Spinal cord (tissue), 10 donors: ENCODE measurements at places on chromosomes 12 and 14.
A peak's percentile ranks its signal among the peaks of the same experiment; 100 is the strongest.

- no peak for DNase-seq
Measured at GRCh38 chr12:86186449-86186848, 69.7 kb downstream of the MGAT4C start.

- DNase-seq = no peak
Measured at GRCh38 chr14:91119556-91120311, 5.9 kb downstream of the DGLUCY start.

DNA sequence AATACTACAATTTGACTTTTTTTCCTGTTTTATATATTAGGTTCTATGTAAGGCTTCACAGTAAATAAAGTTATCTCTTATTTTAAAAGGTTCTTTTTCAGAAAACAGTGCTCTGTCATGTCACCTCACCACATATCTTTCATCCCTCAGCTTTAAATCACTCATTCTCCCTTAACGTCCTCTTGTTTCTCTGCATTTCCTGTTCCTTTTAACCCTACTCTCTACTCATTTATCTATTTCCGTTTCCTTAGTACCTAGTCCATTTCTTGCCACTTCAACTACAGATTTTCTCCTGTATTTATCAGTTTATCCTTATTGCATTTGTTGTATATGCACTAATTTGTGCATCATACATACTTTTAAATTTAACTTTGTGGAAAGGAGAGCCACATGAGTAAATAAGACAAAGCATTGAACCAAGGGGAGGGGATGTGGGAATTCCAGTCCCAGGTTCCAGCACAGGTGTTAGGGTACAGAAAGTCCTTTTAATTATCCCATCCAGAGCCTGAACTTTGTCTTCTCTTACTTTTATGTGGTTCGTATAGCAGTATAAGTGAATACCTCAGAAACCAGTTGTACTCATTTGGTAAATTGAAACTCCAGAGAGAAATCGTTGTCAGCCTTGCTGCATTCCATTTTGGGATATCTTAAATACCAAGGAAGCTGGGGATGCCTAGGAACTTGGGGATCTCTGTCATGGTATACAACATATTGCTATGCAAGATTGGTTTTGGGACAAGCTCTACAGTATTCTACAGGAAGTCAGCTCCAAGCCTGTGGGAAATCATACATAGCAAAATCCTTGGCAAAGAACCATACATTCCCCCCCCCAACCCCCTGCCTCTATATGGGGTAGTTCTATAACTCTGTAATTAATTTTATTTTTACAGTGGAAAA, 120.5 kb downstream of the DIP2B start:
- no peak for DNase-seq

- DNase-seq = peak; percentile 85
Measured at GRCh38 chr14:67941456-67942018, 122.0 kb downstream of the RAD51B start.

DNA sequence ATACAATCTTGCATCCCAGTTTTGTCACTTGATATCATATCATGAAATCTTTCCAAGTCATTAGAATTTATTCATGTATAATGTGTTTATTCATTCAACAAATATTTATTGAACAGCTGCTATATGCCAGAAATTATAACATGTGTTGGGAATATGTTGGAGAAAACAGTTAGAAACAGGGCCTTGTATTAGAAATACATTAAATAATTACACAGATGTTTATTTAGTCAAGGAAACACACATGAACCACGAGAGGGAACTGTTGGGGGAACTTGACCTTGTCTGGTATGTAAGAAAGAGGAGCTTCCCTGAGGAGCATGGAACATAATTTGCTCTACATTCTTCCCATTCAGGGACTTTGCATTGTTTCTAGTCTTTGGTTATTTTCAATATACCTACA, 191.7 kb upstream of the FRMD6 start:
- DNase-seq = no peak

DNA sequence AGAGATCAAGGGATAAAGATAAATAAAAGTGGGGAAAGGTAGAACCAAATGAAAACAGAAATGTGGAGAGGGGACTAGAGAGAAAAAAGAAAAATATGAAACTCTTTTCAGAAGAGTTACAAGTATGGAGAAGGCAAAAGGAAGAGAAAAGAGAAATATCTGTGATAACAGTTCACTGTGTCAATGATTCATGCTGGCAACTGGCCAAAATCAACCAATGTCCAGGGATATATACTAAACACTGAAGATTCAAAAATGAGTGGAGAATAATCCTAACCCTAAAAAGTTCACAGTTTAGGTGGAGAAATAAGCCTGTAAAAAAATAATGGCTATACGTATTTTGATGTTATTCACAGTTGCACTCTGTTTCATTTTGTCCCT, 372.3 kb upstream of the KITLG start:
- no peak for DNase-seq

GRCh38 chr12:113207613-113208040, 13.6 kb upstream of the TPCN1 start:
- no peak for DNase-seq

GRCh38 chr14:37438444-37438843, 156.6 kb downstream of the FOXA1 start:
- no peak for DNase-seq

GRCh38 chr12:90128526-90128925, 419.9 kb upstream of the ATP2B1 start:
- no peak for DNase-seq

DNA sequence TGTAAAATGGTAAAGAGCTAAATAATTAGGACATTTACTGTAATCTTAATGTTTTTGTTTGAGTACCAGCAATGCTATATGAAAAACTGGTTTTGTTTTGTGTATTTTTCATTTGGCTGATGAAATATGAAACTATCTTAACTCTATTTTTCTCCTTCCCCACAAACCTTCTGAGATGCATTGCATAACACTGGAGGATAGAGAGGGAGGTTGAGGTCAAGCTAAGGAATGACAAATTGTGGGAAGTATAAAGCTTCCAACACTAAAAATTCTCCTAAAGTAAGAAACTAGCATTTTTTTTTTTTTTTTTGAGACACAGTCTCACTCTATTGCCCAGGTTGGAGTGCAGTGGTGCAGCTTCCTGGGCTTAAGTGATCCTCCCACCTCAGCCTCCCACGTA, 31.5 kb upstream of the SRP54 start:
- DNase-seq = no peak

DNA sequence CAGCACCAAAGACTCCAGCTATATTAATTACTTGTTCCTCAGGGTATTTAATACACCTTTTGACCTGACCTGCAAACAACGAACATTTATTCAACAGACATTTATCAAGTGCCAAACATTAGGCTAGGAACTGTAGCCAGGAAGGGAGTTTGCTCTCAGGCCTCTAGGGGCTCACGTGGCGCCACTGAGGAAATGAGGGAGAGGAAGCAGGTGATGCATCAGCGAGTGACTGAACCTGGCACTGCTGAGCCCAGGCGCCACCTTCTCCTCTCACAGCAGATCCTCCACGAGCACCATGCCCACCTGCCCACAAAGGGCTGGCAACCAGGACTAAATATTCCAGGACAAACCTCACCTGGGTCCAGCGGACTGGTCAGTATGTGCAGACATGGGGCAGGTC, 50.2 kb downstream of the SETD3 start:
- DNase-seq = no peak

- DNase-seq = no peak
Measured at GRCh38 chr12:46475972-46476645, 103.5 kb upstream of the SLC38A2 start.

GRCh38 chr12:112013601-112014402, 576 bp downstream of the ERP29 start:
- DNase-seq = peak; percentile 40
